Stimulated activated CD8-positive, alpha-beta memory T cell treated with anti-CD3 and anti-CD28 coated beads, Interleukin-4, amount 100 ng/mL, for 4 hours (primary cell): ENCODE measurements at places on chromosomes 4 and X.

- DNase-seq, result no peak
Measured at GRCh38 chr4:184288451-184289178, 70.9 kb upstream of the ENPP6 start.

DNA sequence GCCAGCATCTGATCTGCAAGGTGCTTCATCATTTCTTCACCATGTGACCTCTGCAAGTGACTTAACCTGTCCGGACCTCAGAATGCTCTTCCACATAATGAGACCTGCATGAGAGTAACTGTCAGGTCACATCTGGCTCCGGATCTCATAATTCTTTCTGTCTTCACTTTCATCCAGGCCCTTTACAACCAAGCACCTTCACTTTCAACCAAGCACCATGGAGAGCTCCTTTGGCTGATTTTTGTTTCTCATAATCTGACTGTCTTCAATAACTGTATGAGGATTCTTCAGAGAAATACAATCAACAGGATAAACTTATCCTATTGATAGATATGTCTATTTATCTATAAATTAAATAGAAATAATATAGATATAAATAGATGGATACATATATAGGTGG is 148.1 kb downstream of the VCX3A start:
- no peak for DNase-seq

GRCh38 chr4:127203562-127204200 is 429.1 kb upstream of the INTU start:
- DNase-seq, result no peak

GRCh38 chr4:5747738-5748375 is 36.9 kb downstream of the EVC start:
- no peak for DNase-seq
